ENCODE measurements at places on chromosomes 16 and 17. TPM values are rescaled to one million over a fixed set of nuclear protein-coding genes. Genes with fewer than 3 reads are reported as not detected.
A peak's percentile ranks its signal among the peaks of the same experiment; 100 is the strongest.

RAB37 gene
- total RNA-seq, result 1.4 TPM

HS3ST4 gene
- total RNA-seq, result 0.20 TPM

GHDC gene
- 36.4 TPM for total RNA-seq

- no peak overlapping the region for H3K4me3 ChIP-seq
- H3K27ac ChIP-seq, result no peak overlapping the region
- no peak for DNase-seq
- no peaks in the 10 kb centered on the region for H3K4me1 ChIP-seq
Observed at GRCh38 chr17:33766721-33767120, 473.6 kb upstream of the ASIC2 start.

MRC2 gene
- 51.9 TPM for total RNA-seq

CDRT15L2 gene
- not detected for total RNA-seq

OGFOD1 gene
- total RNA-seq, result 36.9 TPM

GRCh38 chr16:9165681-9166080 is 74.2 kb downstream of the HAPSTR1 start:
- no peaks in the 10 kb centered on the region for H3K4me1 ChIP-seq
- DNase-seq, result no peak
- H3K4me3 ChIP-seq, result no peak overlapping the region
- H3K27me3 ChIP-seq, result no peaks in the 10 kb centered on the region
- no peaks in the 10 kb centered on the region for H3K36me3 ChIP-seq

DNA sequence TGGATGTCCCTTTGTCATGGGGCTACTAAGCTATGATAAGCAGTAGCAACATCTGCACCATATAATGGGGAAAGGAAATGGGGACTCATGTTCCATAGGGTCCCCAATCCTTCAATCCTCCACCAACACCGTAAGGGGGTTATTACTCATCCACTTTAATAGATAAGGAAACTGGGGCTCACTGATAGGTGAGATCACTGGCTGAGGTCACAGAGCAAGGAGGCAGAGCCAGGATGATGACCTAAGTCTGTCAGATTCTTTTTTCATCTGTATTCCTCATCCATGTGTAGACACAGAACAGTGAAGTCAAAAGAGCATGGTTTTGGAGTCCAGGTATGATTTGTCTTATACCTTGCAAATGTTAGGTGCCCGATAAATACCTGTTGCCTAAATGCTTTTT is 10.5 kb upstream of the ADAMTS18 start:
- H3K36me3 ChIP-seq, result no peaks in the 10 kb centered on the region
- no peaks in the 10 kb centered on the region for H3K4me1 ChIP-seq
- H3K4me3 ChIP-seq, result no peak overlapping the region
- DNase-seq, result no peak
- no peaks in the 10 kb centered on the region for H3K27me3 ChIP-seq

- peak within 1 kb of the TSS; percentile 91 for H3K27ac ChIP-seq
- no peaks in the 10 kb centered on the region for H3K36me3 ChIP-seq
- H3K4me3 ChIP-seq, result peak within 1 kb of the TSS; percentile 54
- peaks cover 70% of the 10 kb centered on the region for H3K4me1 ChIP-seq
- H3K27me3 ChIP-seq, result no peaks in the 10 kb centered on the region
Observed at GRCh38 chr17:8123695-8124349, at the start of gene HES7. HES7 (minus strand) TSS chr17:8124106; CDS start chr17:8124084, 22 bp downstream.

DNA sequence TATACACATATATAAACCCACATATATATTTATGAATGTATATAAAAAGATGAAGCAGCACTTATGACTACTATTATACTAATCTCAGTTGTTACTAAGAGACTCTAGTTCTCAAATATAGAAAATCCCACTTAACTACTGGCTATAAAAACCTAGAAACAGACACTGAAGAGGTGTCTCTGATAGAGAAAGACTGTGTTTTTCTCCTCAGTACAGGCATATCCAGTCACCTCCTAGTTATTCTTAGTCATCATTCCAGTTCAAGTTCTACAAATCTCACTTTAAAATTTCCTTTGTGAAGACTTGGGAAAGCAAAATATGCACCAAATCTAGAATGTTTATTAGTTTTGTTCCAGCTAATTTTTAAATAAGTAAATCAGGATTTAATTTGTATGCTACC is 93.9 kb downstream of the STH start:
- DNase-seq, result no peak
- no peaks in the 10 kb centered on the region for H3K36me3 ChIP-seq
- peaks cover 3% of the 10 kb centered on the region for H3K4me1 ChIP-seq
- no peaks in the 10 kb centered on the region for H3K27me3 ChIP-seq

GRCh38 chr16:88131256-88131655 is 180.0 kb downstream of the BANP start:
- no peak overlapping the region for H3K27ac ChIP-seq
- H3K4me1 ChIP-seq, result no peaks in the 10 kb centered on the region
- DNase-seq, result no peak
- no peaks in the 10 kb centered on the region for H3K27me3 ChIP-seq

SOST gene
- not detected for total RNA-seq

DNA sequence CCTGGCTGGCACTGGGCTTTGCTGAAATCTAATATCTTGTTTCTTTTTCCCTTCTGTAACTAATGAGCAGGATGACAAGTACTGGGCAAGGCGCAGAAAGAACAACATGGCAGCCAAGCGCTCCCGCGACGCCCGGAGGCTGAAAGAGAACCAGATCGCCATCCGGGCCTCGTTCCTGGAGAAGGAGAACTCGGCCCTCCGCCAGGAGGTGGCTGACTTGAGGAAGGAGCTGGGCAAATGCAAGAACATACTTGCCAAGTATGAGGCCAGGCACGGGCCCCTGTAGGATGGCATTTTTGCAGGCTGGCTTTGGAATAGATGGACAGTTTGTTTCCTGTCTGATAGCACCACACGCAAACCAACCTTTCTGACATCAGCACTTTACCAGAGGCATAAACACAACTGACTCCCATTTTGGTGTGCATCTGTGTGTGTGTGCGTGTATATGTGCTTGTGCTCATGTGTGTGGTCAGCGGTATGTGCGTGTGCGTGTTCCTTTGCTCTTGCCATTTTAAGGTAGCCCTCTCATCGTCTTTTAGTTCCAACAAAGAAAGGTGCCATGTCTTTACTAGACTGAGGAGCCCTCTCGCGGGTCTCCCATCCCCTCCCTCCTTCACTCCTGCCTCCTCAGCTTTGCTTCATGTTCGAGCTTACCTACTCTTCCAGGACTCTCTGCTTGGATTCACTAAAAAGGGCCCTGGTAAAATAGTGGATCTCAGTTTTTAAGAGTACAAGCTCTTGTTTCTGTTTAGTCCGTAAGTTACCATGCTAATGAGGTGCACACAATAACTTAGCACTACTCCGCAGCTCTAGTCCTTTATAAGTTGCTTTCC is 56.0 kb downstream of the HLF start:
- no peak overlapping the region for H3K4me3 ChIP-seq
- no peaks in the 10 kb centered on the region for H3K4me1 ChIP-seq
- H3K27me3 ChIP-seq, result no peaks in the 10 kb centered on the region

DNA sequence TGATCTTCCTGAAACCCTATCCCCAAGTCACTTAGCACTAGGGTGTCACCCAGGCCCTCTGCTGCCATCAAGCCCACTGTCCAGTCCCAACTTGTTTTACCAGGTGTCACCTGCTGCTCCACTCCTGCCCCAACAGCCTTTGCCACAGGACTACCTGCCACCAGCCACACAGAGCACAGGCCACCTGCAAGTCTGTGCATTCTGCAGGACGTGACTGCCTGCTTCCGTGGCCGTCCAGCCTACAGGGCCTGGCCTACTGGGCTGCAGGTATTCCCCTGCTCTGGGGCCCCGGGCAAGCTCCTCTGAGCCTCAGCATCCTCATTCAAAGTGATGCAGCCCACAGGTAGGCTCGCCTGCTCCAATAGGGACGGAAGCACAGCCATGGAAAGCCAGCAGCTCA is 3.2 kb downstream of the MCRIP1 start:
- no peak overlapping the region for H3K4me3 ChIP-seq
- DNase-seq, result no peak
- no peaks in the 10 kb centered on the region for H3K27me3 ChIP-seq
- no peak overlapping the region for H3K27ac ChIP-seq
- no peaks in the 10 kb centered on the region for H3K36me3 ChIP-seq

DNA sequence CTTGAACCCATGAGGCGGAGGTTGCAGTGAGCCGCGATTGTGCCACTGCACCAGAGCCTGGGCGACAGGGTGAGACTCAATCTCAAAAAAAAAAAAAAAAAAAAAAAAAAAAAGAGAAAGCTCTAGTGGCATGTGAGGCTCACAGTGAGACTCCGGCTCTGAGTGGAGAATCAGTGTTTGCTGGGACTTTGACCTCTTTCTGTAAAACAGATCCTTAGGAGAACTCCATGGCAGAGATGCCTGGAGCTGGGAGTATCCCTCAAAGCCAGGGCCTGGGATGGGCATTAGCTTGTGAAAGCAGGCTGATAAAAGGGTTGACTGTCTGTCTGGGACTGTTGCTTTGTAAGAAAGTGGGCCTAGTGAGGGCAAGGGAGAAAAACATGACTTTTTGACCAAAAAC is 46.4 kb downstream of the ZNF207 start:
- no peak overlapping the region for H3K4me3 ChIP-seq
- no peaks in the 10 kb centered on the region for H3K27me3 ChIP-seq
- no peaks in the 10 kb centered on the region for H3K36me3 ChIP-seq
- no peak overlapping the region for H3K27ac ChIP-seq

DNA sequence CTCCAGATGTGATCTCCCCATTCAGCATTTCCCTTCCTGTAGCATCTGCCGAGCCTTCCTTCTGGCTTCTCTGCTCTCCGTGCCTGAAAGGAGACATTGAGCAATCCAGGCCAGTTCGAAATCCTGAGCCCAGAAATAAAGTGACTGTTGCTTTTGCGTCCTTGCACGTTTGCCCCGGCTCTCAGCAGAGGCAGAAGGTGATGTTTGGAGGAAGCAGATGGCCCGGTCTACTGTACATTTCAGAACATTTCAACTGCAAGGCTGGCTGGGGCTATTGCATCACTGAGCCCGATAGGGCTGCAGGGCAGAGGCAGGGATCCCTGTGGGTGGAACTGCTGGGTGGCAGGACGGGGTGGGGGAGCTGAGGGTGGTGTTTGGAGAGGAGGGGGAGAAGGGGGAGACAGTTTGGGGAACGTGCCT is 29.4 kb downstream of the IRF8 start:
- no peaks in the 10 kb centered on the region for H3K27me3 ChIP-seq
- no peak overlapping the region for H3K4me3 ChIP-seq
- H3K36me3 ChIP-seq, result no peaks in the 10 kb centered on the region
- H3K4me1 ChIP-seq, result peaks cover 29% of the 10 kb centered on the region
- peak; percentile 68 for DNase-seq

- no peak overlapping the region for H3K27ac ChIP-seq
- H3K4me1 ChIP-seq, result peaks cover 27% of the 10 kb centered on the region
- H3K36me3 ChIP-seq, result peaks cover 2% of the 10 kb centered on the region
- H3K4me3 ChIP-seq, result no peak overlapping the region
- no peaks in the 10 kb centered on the region for H3K27me3 ChIP-seq
Observed at GRCh38 chr17:7471729-7472128, 7.7 kb downstream of the ZBTB4 start.

CLDN7 gene
- 2.0 TPM for total RNA-seq

KRTAP1-5 gene
- 0.60 TPM for total RNA-seq

All from tibial nerve (tissue), 4 donors.